Cortex of kidney (tissue), 1 donor: ENCODE measurements at places on chromosomes 3 and 15.

GRCh38 chr3:69770976-69771634 lies 31.8 kb downstream of the MITF start:
- DNase-seq = no peak

DNA sequence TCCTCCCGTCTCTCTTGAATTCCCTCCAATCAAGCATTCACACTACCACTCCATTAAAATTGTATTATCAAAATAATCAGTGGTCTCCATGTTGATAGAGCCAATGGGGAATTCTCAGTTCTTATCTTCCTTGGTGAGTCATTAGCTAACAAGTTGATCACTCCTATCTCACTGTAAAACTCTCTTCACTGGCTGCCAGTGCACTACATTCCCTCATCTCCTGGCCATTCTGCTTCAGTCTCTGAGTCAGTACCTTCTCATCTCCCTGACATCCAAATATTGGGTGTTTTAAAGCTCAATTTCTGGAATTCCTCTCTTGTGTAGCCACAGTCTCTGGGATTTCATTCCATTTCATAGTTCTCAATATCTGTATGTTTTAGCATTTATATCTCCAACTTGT lies 175.2 kb downstream of the ALDH1A2 start:
- no peak for DNase-seq

DNA sequence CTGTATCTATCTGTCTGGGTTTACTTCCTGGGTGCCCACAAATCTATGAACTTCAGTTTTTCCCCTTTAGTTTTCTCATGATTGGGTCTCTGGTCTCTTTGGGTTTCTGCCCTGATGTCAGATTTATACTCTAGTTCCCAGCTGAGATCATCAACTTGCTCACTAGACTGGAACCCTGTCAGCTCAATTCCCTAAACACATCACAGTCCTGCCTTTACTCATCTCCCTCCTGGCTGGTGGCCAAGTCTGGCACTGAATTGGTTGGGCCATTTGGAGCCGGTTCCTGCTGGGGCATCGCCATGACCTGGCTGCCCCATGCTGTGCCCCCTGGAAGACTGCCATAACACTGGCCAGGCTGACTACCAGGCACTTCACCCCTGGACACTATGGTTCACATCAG lies 345.3 kb downstream of the CHST2 start:
- DNase-seq = no peak

DNA sequence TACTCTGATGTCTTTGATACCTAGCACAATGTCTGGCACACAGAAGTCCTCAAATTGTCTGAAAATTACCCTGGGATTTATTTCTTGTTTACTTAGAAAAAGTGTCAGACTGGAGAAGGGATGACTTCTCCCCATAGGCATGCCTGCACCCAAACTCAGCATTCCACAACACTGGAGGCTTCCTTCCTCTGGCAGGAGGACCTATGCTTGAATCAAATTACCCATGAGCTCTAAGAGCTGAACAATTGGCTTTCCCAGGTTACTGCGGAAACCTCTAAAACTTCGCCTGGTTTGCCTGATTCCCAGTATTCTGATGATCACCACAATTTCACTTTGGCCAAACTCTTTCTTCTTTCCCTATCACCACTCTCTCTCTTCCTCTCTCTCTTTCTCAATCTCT lies 217.4 kb downstream of the DIPK2A start:
- DNase-seq = no peak

GRCh38 chr3:18870642-18871041 lies 277.7 kb upstream of the KCNH8 start:
- DNase-seq = no peak
